Fibroblast of villous mesenchyme (primary cell): ENCODE measurements at places on chromosomes 1 and 21. TPM values are rescaled to one million over a fixed set of nuclear protein-coding genes. Genes with fewer than 3 reads are reported as not detected.

DNA sequence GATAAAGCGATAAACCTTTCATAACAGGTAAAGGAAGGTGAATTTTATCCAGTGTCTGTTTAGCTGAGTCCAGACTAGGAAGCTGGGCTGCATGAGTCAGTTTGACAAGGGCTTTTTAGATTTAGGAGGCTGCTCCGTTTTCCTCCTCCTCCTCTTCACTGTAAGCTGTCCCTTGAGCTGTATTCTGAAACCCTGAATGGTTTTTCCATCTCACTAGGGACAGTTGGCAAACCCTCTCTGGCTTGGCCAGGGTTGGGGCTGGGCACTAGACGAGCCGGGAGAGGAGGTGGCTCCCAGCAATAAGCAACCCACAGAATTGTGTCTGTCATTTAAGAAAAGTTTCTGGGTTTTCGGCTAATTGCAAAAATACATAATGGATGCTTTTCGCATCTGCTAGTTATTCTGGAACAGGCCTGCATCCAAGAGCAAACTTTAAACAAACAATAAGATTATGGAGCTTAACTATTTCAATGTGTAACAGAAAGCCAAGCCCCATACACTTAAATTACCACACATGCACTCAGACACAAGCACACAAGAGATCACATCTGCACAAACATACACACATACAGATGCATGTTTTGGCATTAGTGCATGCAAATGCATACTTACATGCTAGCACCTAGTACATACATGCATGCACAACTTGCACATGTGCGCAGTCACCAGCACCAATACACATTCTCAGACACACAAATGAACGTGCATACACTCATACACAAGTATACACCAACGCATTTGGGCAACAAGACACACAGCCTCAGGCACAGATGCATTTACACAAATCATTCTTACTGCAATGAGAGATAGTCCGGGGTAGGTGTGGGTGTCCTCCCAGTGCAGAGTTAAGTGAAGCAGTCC lies 27.8 kb upstream of the FOXE3 start:
- no peak for DNase-seq

- no peak for DNase-seq
These were observed 645.1 kb downstream of the ADGRL2 start for GRCh38 chr1:82445827-82446226.

- DNase-seq, result peak; percentile 88
These were observed 61.5 kb upstream of the ARHGAP29 start for GRCh38 chr1:94298861-94299260.

PCAT6 gene
- total RNA-seq, result 0.64 TPM in 1 of 2 replicates, not detected in the other

DNA sequence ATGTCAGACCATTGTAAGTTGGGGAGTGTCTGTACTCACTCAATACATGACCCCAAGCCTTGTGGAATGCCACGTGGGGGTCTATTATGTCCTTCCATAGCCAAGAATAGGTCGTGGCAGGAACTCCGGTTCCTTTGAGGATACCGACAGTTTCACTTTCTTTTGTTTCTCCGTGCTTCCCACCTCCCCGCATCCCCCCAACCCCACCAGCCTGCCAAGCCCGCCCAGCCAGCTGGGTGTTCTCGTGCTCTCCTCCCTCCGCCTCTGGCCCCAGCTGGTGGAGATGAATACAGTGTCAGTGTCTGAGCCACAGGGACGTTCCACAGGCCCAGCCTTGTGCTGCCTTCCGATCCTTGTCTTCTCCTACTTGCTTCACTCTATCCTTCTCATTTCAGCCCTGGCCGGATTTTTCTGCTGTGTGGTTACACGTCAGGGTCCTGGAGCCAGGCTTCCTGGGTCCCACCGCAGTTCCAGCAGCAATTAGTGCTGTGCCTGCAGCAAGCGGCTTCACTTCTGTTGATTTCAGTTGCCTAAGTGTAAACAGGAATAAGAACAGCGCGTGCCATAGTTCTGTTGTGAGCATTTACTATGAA lies 4.1 kb upstream of the AGTRAP start:
- peak; percentile 79 for DNase-seq

GRCh38 chr1:202159534-202160371 lies 649 bp downstream of the PTPN7 start:
- no peak for DNase-seq

DNA sequence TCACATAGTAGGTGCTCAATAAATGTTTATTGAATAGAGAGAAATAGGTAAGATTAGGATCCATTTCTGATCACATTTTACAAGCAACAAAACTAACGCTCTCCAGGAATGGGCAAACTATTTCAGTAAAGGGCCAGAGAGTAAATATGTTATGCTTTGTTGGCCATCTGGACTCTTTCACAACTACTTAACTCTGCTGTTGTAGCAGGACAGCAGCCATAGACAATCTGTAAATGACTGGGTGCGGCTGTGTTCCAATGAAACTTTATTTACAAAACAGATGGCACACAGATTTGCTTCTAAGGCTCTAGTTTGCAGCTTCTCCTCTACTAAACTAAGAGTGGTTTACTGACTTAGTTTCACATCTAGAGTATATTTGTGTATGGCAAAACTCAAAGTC lies 83.0 kb upstream of the BACH1 start:
- peak; percentile 96 for DNase-seq

DNA sequence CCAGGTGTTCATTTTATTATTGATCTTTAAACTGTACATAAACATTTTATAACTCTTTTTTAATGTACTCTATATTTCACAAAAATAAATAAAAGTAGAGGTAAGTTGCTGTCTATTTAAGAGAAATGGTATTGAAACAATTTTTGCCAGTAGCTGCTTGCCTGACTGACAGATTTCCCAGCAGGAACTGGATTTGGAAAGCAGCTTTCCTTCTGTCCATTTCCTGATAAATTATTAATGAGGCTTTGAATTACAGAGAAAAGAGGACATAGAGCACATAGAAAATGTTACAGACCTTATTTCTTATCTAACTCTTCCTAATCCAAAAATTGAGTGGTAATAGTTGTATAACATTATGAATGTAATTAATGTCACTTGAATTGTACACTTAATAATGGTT lies 79.7 kb upstream of the BCL10 start:
- no peak for DNase-seq

DNA sequence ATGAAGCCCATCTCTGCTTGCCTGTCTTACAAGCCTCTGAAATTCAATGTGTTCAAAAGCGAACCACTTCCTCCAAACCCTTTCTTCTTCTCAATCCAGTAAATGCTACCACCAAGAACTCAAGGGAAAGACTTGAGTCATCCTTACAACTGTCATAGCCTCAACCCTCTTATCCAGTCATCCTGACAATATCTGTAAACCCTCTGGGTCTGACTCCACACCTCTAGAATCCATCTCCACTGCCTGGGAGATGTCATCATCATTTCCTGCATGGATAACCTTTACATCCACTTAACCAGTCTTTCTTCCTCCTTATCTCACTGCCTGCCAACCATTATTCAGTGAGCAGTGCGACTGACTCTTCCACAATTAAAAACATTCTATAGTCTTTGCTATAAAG lies 441.1 kb downstream of the SETD4 start:
- peak; percentile 44 for DNase-seq

LCE1F gene
- total RNA-seq, result not detected in 2 replicates

- DNase-seq, result peak; percentile 99
These were observed 31.9 kb downstream of the MTARC1 start for GRCh38 chr1:220818421-220819173.

LAMC1 gene
- 541 and 761 TPM in 2 replicates for total RNA-seq

DNA sequence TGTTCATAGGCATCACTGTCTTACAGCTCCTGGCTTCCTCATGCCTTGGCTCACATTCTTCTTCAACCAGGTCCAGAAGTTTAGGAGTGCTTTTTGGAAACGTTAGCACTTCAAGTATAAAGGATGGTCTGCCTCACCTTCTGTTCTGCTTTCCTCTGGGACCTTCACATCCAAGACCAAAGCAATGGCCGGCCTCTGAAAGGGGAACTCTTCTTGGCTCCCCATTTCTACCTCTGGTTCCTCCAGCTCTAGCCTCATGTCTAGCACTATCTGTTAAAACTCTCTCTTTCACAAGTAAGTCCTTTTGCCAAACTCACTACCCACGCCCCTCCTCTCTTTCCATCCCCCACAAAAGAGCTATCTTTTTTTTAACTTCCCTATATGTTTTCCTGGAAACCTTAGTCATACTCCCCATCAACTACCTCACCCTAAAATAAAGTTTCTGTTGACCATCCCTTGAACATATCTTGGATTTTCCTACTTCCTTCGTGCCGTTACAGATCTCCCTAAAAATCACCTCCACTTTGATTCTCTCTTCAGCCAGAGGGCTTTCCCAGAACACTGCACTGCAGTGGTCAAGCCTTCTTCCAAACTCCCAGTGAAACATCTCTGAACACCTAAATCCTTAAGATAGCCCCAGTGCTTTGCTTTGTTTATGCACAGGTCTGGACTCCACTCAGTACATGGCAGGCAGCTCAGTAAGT lies 7.9 kb downstream of the SORT1 start:
- DNase-seq, result no peak

DNA sequence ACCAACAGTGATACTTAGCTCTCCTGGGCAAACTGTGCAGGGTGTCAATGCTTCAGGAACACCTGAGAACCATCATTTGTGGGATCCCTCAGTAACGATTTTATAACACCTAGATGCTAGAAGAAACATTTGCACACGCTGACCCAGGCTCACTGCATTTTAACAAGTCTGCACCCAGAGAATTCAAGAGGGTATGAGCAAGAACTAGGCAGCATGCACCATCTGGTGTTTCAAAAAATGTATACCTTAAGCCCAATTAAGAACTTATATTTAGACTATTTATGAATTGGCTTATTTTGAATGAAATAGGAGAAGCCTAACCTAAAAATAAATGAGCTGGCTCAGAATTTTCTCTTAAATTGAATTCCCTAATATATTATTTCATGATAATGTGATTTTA lies 400.5 kb downstream of the GPATCH2 start:
- no peak for DNase-seq

GRCh38 chr1:44801491-44802305 lies 1.5 kb downstream of the PLK3 start:
- no peak for DNase-seq

GRCh38 chr1:186220067-186220466 lies 155.0 kb downstream of the TPR start:
- DNase-seq, result no peak

DNA sequence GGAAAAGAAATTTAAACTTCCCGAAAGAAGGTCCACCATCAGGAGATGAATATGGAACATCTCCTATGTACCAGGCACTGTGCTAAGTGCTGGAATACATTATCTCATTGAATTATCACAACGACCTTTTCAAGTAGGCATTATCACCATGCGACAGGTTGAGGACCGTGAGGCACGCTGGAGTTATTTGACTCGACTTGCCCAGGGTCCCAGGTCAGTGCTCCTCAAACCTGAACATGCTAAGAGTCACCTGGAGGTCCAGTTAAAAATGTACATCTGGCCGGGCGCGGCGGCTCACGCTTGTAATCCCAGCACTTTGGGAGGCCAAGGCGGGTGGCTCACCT lies 15.9 kb upstream of the AGTRAP start:
- DNase-seq, result no peak

- DNase-seq, result no peak
These were observed 1240.7 kb downstream of the BRINP3 start for GRCh38 chr1:189237008-189237407.

- DNase-seq, result no peak
These were observed 14.9 kb upstream of the RNF223 start for GRCh38 chr1:1088801-1089680.

DNA sequence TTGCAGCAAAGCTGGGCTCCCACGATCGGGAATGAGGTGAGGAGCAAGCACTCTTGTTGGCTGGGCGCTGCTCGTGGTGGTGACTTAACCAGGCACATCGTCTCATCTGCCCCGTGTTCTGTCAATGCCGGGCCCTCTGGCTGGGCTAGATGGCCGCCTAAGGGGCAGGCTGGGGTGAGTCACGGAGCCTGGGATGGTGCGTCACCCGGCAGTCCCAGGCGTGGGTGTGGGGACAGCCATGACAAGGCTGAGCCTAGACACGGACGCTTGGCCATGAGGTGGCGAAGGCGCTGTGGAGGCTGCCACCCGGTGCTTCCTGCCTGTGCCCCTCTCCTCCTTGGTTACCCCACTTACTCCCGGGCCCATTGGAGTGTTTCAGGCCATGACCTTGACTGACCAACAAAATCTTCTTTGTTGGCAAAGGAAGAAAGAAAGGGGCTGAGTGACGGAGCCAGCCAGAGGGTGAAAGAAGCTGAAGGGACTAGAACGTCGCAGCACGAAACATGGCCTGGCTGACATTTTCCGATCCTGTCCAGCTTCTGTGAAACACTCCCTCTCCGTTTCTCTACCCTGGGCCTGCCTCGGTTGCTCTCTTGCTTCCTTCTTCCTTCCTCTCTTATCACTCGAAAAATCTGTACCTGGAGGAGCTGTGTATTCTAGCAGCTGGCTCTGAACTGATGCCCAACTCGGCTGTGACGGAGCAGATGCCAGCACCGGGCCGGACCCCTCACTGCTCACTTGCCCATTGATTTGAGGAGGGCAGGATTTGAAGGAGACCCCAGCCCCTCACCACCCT lies 596 bp downstream of the CD247 start:
- DNase-seq, result no peak

DNA sequence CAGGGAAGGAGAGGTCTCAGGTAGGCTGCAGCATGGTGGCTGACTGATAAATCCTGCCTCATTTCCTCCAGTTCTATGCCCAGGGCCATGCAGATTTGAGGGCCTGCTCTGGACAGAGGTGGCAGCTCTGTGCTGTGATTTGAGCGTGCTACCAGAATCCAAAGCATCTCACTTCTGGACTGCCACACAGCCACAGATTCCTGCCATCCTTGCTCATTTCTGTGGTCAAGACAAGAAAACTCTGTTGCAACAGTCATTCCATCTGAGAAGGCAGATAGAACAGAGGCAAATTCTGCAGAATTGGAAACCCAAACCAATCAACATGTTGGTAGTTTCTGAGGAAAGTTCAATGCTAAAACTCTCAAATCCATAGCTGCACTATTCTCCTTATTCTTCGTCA lies 102.8 kb upstream of the GALNT2 start:
- no peak for DNase-seq

DNA sequence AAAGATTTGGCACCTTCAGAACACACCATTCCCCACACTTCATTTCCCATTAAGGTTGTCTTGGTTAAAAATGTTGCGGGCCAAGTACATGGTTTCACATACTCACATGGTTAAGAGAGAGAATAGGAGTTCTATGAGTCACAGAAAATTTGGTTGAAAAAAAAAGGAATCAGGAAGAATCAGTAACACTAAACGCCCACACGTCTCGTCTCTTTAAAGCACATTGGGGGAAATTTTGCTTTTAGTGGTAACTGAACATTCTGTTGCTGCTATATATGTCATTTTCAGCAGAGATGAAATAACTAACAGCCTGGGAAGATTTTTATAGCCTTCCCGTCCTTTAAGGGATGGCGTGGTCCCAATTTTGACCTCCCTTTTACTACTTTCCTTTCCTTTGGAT lies 132.9 kb upstream of the ERG start:
- DNase-seq, result no peak

- DNase-seq, result no peak
These were observed 157.4 kb downstream of the ACTL8 start for GRCh38 chr1:17912491-17912890.

GRCh38 chr1:229300099-229300757 lies 29.3 kb downstream of the RAB4A start:
- DNase-seq, result no peak
